ENCODE measurements at places on chromosomes 12 and 14.

GRCh38 chr12:130603396-130603965 is 112.6 kb downstream of the RIMBP2 start:
- no peak for DNase-seq

DNA sequence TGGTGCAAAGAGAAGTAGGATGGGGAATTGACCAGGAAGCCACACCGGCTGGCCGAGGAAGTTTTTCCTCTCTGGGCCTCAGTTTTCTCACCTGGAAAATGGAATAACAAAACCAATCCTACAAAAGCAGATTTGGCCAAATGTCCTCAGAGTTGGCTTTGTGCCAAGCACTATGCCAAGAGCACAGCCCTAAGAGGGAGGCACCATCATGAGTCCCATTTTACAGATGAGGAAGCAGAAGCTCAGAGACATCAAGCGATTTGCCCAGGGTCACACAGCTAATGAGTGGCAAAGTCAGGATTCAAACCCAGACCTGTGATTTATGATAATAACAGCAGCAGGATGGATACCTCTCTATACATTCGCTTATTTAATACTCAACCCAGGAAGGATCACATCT is 27.3 kb downstream of the RASAL1 start:
- no peak for DNase-seq

DNA sequence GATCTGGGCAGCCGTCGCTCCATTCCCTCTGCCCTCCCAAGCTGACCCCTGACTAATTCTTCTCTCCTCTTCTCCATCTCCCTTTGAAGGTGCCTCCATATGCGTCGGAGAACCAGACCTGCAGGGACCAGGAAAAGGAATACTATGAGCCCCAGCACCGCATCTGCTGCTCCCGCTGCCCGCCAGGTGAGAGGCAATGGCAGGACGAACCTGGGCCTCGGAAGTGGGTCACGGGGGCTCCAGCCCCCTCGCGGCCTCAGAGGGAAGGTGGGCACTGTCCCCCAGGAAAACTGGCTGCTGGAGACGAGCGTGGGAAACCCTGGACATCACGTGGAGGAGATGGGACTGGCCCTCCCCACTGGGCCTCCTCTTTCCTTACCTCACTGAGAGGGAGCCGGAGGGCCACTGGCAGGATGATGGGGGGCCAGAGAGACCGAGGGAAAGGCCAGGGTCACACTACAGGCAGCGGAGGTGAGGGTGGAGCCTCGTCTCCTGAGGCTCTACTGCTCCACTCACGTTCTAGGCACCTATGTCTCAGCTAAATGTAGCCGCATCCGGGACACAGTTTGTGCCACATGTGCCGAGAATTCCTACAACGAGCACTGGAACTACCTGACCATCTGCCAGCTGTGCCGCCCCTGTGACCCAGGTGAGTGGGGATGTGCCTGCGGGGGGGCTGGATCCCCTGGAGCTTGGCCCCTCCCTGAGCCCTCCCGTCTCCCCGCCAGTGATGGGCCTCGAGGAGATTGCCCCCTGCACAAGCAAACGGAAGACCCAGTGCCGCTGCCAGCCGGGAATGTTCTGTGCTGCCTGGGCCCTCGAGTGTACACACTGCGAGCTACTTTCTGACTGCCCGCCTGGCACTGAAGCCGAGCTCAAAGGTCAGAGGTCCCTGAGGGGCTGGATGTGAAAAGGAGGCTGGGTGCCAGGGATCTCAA is 806 bp downstream of the LTBR start:
- DNase-seq = no peak

DNA sequence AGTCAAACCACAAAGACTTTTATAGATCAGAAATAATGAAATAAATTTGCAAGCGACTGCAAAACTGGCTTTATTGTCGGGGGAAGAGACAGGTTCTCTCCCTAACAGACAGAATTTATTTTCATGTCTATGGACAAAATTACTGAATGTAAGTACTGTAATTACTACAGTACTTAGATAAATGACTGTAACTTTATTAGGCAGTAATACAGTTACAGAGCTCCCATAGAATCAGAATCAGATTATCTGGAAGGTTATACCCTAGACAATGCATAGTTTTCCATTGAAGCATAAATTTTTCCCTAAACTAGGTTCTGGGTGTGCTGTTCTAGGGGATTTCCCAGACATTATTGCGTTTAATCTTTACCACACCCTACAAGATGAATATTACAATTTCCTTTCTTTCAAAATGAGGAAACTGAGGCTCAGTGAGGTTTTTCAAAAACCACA is 114.2 kb downstream of the C12orf75 start:
- no peak for DNase-seq

GRCh38 chr12:7959701-7960121 is 23.7 kb upstream of the SLC2A3 start:
- DNase-seq = peak; percentile 24

DNA sequence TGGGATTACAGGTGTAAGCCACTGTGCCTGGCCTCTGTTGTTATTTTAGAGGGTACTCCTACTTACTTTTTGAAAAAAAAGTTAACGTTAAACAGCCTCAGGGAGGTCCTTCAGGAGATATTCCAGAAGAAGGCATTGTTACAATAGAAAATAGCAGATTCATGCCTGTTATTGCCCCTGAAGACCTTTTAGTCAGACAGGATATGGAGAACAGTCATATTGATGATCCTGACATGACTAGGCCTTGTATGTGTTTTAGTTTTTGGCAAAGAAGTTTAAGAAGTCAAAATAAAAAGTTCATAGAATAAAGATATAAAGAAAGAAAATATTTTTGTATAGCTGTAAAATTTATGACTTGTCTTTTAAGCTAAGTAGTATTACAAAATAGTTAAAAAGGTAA is 45.3 kb downstream of the WASHC3 start:
- DNase-seq = no peak

DNA sequence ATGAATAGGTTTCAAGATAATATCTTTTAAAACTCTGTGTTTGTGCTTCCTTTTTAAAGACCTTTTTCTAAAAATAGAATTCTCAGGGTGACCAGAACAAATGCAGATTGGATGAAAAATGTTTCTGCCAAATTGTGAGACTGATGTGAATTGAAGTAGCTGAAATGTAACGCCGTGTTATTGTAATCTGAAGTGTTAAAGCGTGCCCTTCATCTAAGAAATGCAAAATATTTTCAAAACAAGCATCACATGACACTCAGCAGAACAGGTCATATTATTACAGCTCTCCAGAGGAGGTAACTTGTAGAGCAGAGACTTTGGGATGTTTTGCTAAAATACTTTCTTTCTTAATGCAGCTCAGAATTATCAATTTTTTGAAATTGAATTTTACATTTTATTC is 90.0 kb upstream of the PLEKHA5 start:
- no peak for DNase-seq

DNA sequence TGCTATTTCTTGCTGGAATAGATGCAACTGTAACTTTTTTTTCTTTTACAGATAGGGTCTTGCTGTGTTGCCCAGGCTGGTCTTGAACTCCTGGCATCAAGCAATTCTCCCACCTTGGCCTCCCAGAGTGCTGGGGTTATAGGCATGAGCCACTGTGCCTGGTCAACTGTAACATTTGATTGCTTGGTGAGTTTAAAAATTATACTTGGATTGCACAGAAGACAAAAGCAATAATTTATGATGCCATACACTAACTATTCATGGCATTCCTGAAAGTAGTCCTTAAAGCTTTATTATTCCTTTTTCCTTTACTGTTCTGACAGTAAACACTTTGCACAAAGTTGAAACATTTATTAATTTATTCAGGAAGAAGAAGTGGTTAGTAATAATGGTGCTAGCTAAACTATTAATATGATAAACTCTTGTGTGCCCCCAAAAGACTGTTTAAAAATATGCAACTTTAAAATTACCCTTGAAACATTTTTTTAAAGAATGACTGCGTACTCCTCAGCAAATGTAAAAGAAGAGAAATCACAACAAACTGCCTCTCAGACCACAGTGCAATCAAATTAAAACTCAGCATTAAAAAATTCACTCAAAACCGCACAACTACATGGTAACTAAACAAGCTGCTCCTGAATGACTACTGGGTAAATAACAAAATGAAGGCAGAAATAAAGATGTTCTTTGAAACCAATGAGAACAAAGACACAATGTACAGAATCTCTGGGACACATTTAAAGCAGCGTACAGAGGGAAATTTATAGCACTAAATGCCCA is 8.3 kb downstream of the PTPRB start:
- DNase-seq = no peak

- DNase-seq = no peak
These were observed 418.1 kb downstream of the LRIG3 start for GRCh38 chr12:58502226-58502625.

DNA sequence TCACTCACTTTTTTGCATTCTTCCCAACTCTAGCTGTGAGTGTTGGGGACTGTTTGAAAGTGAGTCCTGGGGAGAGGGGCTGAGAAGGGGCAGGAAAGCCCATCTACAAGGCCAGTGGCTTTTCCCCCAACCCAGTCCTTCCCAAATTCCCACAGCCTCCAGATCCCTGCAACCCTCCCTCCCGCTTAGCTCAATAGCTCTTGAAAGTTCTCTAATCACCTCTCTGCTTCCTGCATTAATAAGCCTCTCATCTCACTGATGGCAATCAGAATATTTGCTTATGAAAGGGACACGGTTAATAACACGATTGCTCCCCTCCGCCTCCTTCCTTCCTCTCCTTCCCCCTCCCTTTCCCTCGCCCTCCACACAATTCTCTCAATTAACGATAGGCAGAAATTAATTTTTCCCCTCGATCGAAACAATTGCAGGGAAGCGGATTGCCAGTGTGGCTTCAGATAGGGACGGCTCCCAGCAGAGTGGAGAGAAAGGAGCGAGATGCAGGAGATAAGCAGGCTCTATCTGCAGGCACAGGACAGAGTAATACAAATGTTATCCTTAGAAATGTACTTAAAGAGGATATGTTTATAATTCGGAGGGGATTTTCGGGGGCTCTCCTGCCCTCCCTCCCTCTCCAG is 15.1 kb upstream of the GPATCH2L start:
- DNase-seq = no peak

DNA sequence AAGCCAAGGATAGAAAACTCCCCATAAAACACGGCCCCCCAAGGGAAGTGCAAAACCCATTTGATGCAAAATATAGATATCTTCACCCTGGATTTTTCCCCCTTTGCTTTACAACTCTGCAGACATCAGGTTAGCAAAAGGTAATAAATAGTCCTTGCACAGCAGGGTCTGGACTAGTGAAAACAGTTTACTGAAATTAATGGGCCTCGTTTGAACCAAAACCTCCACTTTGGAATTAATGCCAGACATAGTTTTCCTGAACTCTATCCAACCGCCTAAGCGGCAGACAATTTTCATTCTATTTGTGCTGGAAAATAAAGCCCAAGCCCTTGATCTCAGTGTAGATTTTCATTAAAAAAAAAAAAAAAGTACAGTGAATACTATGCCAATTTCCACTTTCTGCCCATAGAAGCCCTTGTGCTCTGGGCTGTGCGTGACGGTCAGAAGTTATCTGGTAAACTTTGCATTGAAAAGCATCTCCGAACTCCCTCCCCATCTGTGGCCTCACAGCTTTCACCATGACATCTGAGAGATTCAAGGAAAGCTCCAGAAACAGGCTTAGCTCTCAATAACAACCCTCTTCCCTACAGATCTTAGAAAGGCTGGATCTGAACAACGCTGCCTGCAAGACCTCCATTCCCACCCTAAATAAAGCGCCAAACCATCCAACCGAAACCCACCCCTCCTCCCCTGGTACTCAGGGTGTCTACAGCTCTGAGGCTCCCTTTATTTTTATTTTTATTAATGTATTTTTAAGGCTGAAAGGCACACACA is 11.0 kb upstream of the IRF2BPL start:
- DNase-seq = peak; percentile 38

GRCh38 chr14:97695456-97695981 is 898.3 kb downstream of the VRK1 start:
- no peak for DNase-seq

GRCh38 chr12:31298922-31299321 is 27.0 kb downstream of the SINHCAF start:
- DNase-seq = no peak

- no peak for DNase-seq
These were observed 3.0 kb downstream of the IFI27 start for GRCh38 chr14:94113490-94113889.

GRCh38 chr14:31858868-31859267 is 218.2 kb upstream of the ARHGAP5 start:
- DNase-seq = no peak

GRCh38 chr12:11755302-11755930 is 105.9 kb downstream of the ETV6 start:
- DNase-seq = no peak

- DNase-seq = peak; percentile 74
These were observed 2.1 kb upstream of the SERPINA1 start for GRCh38 chr14:94390372-94391086.

- DNase-seq = no peak
These were observed 91.5 kb upstream of the ZFP36L1 start for GRCh38 chr14:68884031-68885030.

DNA sequence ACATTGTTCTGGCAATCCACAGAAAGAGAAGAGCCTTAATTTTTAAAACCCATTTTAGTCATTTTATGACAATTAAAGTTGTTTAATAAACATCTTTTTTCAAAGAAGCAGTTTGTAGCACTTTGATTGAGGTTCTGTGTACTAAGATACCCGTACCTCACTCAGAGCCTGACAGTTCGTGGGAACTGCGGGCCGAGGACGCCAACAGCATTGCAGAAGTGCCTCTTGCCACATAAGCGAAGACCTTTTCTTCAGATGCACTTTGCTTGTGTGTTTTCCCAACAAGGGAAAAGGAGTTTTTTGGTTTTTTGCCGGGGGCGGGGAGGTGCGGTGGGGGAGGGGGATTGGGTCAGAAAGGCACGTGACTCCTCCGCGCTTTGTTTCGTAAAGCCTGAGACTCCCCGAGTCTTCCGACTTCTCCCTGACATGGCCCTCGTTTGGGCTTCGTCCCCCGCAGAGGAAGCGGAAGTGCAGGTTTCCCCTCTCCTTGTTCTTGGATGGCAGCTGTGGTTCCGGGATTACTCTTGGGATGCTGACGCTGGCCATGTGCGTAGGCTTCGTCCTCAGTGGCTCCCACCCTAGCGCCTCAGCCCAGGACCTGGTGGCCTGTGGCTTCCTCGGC is 70.8 kb downstream of the WDR20 start:
- DNase-seq = peak; percentile 41

DNA sequence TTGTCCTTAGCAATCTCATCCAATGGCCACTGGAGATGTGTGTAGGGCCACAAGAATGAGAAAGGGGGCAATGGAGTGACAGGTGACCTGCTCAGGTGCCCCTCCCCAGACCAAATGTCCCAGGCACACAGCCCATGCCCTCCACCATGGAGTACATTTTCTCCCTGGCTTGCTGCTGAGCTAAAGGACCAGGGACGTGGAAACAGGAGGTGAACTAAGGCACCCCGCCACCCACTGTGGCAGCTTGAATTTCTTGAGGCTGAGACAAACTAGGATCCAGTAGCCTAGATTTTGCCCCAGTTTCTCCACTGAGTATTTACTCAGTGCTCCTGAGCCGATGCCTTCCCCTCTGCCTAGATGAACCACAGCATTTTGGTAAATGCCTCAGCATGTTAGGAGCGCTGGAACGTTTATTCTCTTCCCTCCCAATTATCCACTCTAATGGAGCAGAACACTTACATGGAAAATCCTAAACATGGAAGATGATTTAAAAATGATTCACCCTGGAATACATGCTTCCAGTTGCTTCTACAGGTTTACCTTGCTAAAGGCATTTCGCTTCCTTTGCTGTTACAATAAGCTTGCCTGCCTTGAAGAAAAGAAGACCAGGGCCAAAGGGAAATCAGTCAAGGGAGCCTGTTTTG is 198.0 kb downstream of the ZFP36L1 start:
- no peak for DNase-seq
